ENCODE measurements at places on chromosomes 12 and 14. TPM values are rescaled to one million over a fixed set of nuclear protein-coding genes. Genes with fewer than 3 reads are reported as not detected.

GRCh38 chr12:82436354-82436753, 78.0 kb downstream of the METTL25 start:
- DNase-seq, result no peak

GRCh38 chr12:72191761-72192160, 80.4 kb upstream of the TRHDE start:
- DNase-seq, result no peak

- no peak for DNase-seq
Observed at GRCh38 chr12:4987076-4988046, 56.3 kb upstream of the KCNA5 start.

DNA sequence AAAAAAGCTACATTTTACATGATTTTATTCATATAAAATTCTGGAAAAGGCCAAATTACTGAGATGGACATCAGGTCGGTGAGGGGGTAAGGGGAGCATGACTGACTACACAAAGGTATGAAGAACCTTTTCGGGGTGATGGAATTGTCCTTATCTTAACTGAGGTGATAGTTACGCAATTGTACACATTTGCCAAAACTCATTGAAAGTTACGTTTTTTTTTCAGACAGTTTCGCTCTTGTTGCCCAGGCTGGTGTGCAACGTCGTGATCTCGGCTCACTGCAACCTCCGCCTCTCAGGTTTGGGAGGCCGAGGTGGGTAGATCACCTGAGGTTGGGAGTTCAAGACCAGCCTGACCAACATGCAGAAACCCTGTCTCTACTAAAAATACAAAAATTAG, 29.4 kb upstream of the PLEKHG3 start:
- DNase-seq, result no peak

- no peak for DNase-seq
Observed at GRCh38 chr14:88095791-88096190, 90.9 kb downstream of the GPR65 start.

DNA sequence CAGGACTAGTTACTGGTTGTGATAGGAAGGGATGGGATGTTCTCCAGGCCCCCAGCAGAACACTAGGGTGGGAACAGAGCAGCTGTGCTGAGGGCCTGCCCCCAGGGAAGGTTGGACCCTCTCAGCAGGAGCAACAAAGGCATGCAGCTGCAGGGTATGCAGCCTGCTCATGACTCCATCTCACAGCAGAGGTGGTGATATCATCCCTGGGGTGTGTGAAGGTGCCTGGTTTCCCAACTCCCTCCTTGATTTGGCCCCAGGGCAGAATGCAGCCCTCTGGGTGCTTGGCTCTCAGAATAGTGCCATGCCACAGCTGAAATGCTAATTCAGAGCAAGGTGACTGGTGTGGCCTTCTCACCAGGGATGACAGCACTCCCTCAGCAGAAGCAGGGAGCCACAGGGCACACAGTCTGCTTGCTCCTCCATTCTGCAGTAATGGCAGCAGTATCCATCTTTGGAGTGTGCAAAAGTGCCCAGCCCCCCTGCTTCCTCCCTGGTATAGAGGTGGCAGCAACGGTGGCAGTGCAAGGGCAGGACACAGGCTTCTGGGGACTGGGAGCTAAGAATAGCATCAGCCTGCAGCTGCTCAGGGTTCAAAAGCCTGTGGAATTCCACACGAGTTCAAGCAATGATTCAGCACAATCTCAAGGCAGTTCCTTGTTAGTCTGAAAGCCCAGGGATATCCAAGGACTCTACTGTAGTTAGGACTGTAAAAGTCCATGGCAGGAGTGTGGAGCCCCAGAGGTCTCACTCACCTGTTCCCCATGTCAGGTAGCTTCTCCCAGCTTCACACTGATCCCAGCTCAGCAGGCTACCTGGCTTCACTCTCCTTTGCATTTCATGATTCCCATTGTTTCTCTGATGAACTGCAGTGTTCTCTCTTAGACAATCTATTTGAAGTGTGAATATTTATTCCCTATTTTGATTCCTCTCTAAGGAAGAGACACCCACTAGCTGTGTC, 298.1 kb upstream of the FOXG1 start:
- no peak for DNase-seq

DNA sequence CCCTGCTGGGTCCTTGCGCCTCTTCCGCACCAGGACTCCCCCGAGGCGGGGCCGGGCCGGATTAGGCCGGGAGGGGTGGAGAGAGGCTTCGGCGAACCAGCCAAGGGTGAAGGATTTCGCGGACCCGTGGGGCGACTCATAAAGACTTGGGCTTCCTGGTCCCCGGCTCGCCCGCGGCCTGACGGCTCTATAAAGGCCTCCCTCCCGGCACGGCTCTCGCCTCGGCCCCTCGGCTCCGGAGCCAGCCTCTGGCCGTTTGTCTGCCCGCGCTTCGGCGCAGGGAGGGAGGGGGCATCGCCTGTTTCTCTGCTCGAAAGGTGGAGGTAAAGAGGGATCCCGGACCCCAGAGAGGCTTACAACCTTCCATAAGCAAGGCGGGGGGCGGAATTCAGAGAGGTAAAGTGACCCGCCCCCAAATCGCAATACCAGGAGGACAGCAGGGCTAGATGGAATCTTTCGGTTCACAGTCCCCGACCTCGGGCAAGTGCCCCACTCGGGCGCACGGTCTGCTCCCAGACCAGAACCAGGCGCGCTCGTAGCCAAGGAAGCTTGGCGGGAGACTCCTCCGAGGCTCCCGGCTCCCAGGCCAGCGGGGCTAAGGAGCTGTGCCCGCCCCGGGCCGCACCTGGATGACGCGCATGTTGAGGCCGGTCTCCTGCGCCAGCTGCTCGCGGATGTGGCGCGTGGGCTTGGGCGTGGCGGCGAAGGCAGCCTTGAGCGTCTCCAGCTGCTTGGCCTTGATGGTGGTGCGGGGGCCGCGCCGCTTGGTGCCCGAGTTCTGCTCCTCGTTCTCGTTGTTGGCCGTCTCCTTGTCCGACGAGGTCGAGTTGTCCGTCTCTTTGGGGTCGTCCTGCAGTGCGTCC, 3.9 kb downstream of the LHX5 start:
- no peak for DNase-seq

- DNase-seq, result no peak
Observed at GRCh38 chr14:70658899-70659298, 17.2 kb downstream of the TTC9 start.

DNA sequence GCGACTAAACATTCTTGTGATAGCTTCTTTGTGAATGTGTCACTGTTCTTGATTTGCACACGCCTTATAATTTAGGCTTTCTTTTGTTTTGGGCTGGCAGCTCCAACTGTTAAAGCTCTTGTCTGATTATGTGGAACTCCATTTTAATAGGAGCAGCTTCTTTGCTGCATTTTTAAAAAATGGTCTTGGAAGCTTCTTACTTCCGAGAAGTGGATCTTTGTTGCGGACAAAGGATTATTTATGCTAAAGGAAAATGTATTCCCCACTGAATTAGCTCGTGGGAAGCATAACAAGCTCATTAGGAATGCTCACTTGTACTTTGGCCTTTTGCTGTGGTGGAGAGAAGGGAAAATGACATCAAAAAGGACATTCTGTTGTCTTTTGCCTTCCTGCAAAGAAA, 20.0 kb downstream of the GAS2L3 start:
- no peak for DNase-seq

DNA sequence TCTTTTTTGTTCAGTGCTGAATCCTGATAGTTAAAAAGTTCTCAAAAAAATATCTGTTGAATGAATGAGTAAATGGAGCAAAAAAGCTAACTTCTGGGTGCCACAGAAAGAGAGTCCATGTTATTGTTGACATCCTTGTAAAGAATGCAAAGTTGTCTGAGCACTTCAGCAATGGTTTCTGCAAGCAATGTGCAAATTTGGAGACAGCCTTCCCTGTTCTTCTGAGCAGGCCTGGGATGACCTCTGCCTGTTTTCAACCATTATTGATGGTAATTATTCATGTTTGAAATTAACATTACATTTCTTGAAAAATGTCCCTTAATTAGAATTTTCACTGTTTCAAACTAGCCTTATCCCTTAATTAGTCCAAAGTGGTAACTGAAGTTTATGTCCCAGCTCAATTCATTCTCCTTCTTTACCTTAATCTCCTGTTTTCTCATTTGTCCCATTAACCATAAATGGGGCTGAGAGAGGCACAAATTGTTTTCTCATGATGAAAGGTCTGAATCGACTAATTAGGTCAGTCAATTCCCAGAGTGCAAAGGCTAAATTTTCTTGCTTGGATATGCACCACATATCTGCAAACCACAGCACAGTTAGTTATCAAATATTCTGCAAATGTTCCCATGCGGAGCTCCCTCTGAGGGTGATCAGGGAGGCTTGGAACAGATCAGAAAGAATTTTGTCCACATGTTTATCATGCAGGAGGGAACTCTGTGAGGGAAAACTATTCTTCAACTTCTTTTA, 139.4 kb upstream of the KRR1 start:
- DNase-seq, result no peak

DNA sequence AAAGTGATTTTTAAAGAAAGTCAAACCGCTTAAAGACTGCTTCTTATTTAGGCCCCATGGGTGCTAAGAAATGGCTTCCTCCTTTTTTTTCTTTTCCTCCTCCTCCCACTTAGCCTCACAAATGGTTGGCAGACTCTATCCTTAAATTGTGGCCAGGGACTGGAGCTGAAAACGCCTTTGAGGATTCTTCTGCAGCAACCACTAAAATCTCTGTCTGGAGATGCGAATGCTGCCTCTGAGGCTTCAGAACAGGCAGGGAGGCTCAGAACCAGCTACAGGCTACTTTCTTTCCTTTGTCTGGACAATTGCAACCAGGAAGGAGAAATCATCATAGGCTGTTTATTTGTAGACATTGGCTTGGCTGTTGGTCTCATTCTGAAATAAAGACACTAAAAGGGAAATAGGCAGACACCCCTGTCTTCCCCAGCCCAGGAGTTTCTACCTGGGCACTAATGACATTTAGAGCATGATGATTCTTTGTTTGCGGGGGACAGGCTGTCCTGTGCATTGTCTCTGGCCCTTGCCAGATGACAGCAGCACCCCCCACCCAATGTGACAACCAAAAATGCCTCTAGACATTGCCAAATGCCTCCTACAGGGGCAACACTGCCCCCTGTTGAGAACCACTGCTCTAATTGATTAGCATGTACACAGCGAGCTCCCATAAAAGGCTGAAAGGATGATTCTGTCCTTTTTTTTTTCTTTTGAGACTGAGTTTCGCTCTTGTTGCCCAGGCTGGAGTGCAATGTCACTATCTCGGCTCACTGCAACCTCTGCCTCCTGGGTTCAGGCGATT, 50.3 kb downstream of the MAP1LC3B2 start:
- no peak for DNase-seq

CMA1 gene
- total RNA-seq, result 1.9 TPM

LRFN5 gene
- 1.2 TPM for total RNA-seq

RNU4-1 gene
- 3,793 TPM for total RNA-seq

AICDA gene
- total RNA-seq, result not detected

LEMD3 gene
- total RNA-seq, result 11.3 TPM

All from Right ventricle myocardium superior (tissue), 1 donor.